ENCODE measurements at places on chromosomes 5 and 9.

- DNase-seq = no peak
Measured at GRCh38 chr9:105332471-105332870, 88.0 kb downstream of the SLC44A1 start.

- DNase-seq = no peak
Measured at GRCh38 chr5:172571413-172571812, 69.7 kb upstream of the NEURL1B start.

GRCh38 chr9:99335280-99335679 lies 113.2 kb downstream of the SEC61B start:
- DNase-seq = no peak

DNA sequence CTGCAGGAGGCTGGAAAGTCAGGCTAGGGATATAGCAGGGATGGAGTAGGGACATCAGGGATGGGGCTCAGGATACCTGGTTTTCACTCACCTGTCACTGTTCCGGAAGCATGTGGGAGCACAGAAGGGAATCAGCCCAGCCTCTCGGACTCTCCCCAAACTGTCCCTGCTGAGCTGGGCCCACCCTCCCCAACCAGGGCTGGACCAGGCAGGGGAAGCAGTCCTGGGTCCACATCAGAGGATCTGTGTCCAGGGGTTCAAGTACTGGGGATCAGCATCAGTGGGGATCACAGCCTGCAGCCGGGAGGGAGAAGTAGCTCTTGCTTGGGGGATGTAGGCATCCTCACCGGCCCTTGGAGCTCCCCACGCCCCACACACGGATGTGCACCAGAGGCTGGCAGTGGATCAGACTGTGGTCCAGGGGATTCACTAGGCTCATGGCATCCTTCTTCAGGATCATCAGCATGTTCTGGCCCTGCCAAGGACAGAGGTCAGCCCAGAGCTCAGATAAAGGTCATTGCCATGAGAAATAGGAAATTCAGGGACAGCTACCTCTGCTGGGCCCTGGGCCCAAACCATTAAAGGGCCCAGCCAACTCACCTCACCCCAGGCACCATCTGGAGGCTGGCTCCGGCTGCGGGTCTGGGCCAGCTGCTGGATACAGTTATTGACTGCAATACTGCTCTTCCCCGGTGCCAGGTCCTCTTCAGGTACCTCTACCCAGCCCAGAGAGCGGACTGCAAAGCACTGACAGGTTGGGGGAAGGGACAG lies 2.5 kb downstream of the APBB3 start:
- DNase-seq = no peak

- DNase-seq = no peak
Measured at GRCh38 chr9:118959366-118959765, 409.9 kb downstream of the BRINP1 start.

DNA sequence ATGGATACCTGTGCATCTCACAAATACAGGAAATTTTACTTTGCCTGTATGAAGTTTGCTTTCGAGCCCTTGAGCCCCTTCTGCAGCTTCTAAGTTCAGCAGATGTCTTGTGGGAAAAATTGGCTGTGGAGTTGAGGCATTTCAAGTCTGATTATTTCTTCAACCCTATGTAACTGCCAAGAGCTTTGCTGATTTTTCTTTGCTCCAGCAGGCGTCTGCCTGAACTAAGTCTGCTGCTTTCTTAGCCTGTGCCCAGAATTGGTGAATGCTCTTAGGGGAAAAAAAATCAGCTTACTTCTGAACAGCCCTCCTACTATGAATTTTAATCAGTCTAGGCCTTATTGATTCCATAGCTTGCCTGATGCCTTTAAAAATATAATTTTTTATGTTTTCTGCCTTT lies 41.2 kb downstream of the RIC1 start:
- no peak for DNase-seq

DNA sequence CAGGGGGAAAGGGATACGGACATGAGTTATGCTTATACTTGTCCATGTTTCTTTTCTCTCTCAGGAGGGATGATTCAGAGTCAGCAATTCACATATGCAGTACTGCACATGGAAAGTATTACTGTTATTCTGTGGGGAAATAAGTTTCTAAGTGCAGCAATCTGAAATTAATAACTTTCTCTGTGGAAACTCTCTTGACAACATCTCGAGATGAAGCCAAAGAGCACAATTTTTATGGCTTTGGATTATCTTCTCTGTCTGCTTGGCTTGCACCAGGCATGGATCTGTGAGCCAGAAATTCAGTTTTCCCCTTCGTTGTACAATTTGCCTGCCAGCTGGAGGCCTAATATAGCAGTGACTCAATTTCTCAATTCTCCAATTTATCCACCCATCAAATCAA lies 2.5 kb upstream of the NDFIP1 start:
- DNase-seq = no peak

DNA sequence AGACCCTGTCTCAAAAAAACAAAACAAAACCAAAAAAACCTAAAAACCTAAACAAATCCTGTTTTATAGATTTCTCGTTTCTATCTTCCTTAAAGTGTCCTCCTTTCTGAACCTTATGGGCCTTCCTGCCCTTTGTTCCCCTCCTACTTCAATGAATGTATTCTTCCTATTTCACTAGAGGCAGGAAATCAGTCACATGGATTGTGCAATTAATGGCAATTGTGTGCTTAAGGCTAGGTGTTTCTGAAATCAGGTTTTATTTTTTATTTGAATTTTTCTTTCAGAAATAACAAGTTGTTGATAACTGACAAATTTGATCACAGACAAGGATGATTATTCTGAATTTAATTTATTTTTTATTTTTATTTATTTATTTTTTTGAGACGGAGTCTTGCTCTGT lies 220.6 kb upstream of the SEMA6A start:
- DNase-seq = no peak

- DNase-seq = no peak
Measured at GRCh38 chr9:112831281-112831851, 59.3 kb downstream of the SLC46A2 start.

GRCh38 chr9:16601991-16602390 lies 268.5 kb downstream of the BNC2 start:
- DNase-seq = no peak

GRCh38 chr5:116970318-116970717 lies 395.7 kb upstream of the SEMA6A start:
- DNase-seq = no peak

GRCh38 chr9:112615584-112616266 lies 102.2 kb downstream of the INIP start:
- no peak for DNase-seq

GRCh38 chr5:142527664-142528295 lies 158.1 kb downstream of the FGF1 start:
- DNase-seq = no peak

DNA sequence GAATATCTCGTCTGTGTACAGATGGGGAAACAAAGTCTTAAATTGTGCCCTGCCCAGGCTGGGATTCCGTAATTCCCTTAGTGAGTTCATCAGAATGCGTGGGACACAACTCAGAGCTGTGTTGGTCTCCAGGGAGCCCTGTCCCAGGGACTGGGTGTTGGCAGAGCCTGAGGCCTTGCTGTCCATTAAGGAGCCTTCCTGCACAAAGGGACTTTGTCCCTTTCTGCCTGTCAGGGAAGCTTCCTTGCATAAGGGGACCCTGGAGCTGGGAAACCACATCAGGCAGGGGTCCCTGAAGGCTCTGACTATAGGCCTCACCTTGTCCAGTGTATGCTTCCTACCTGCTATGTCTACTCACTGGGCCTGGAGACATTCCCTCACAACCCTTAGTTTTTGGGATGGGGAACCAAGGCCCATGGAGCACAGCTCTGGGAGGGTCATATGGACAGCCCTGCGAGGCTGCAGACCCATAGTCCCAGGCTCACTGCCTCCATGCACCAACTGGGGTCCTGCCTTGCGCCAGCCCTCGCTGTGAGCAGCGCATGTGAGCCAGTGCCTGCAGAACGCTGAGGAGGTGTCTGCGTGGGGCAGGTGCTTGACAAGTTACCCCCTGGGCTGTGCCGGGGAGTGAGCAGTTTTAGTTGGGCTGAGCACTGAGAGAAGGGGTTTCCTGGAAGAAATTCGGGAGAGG lies 1.6 kb downstream of the CARD19 start:
- DNase-seq = no peak

GRCh38 chr5:4882186-4882585 lies 257.9 kb upstream of the ADAMTS16 start:
- no peak for DNase-seq

- DNase-seq = no peak
Measured at GRCh38 chr5:150644514-150644913, 4.1 kb downstream of the SYNPO start.

DNA sequence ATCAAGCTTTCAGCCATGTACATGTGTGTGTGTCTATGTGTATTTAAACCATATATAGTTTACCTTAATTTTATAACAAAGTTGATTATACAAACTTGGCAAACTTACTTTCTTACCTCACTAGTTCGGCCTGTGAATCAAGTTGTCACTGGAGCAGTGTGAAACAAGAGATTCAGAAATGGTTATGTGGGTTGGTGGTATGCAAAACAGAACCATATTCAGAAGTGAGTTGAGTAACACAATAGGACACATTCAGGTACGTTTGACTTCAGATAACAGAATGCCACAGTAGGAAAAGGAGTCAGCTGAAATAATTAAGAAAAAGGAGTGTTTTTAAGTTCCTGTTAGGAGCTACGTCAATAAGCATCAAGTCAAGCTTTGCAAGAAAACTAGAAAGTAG lies 21.5 kb downstream of the XPA start:
- DNase-seq = no peak

DNA sequence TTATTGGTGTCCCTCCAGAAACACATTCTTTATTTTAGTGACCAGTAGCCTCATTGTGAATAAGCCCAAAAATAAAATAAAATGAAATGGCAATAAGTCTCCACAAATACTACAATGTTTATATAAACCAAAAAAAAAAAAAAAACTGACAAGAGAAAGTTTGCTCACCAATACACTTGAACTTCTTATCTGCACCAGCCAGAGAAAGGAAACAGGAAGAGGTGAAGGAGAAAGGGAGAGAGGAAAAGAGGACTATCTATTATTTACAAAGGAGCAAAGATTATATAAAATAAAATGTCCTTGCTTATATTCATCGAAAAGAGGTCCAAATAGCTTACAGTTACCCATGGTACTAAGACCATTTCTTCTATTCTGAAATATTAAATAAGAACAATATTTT lies 176.4 kb upstream of the CCNG1 start:
- DNase-seq = no peak

- DNase-seq = peak; percentile 23
Measured at GRCh38 chr9:125700791-125701190, 6.2 kb downstream of the MAPKAP1 start.

DNA sequence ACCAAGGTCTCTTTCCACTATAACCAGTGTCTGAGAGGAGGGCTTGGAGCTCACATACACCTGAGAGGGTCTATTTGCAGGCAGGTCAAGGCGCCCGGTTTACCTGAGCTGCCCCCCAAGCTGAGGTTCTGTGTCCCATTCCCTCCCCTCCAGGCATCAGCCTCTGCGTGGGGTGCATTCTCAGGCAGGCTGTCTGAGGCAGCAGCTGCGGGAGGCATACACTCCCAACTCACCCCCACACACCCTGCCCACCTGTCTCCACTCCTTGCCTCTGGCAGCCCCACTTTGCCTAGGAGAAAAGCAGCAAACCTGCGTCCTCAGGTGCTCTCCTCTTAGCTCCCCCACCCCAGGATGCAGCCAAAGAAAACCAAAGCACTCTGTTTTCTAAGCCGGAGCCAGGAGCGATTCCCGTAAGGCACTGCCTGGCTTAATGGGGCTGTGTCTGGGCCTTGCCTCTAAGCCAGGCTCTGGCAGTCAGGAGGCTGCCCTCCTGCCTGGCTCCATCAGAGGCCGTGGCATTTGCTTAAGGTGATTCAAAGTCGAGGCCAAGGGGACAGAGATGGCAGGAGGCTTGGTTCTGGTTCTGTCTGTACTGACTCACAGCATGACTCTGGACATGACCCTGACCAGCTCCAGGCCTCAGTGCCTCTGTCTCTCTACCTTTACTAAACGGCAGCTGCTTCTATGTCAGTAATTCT lies 139.2 kb upstream of the TRIM32 start:
- DNase-seq = no peak

- DNase-seq = no peak
Measured at GRCh38 chr5:148922606-148923005, 96.2 kb downstream of the ADRB2 start.

DNA sequence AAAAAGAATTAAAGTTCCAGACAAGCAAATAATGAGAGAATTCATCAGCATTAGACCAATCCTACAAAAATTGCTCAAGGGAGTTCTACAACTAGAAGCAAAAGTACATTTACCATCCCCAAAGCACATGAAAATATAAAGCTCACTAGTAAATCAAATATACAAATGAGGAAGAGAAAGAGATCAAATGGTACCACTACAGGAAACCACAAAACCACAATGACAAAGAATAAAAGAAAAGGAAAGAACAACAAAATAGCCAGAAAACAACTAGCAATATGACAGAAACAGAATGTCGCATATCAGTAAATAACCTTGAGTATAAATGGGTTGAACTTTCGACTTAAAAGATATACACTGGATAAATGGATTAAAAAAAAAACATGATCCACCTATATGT lies 739.0 kb downstream of the DTWD2 start:
- no peak for DNase-seq

DNA sequence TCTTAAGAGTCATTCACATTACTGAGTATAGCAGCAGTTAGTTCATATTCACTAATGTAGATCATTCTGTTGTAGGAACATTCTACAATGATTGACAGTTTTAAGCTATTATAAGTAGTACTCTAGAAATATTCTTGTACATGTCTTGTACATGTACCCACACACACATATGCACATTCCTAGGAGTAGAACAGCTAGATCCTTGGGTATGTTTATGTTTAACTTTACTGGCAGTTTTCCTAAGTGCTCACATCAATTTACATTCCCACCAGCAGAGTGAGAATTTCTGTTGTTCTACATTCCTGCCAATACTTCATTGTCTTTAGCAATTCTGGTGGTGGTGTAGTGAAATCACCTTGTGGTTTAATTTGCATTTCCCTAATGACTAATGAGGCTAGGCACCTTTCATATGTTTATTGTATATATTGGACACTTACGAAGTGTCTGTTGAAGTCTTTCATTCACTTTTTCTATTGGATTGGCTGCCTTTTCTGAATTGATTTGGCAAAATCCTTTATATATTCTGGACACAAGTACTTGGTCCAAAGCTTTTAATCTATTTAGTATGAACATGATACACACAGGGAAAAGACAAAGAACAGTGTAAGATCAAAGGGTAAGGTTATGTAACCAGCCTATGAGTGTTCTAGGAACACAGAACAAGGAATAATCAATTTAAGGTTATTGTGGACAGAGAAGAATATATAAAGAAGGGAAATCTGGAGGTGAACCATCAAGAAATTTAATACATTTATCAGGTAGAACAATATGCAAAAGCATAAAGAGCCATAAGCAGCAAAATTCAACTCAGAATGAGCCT lies 95.6 kb downstream of the MLLT3 start:
- DNase-seq = no peak

- DNase-seq = no peak
Measured at GRCh38 chr9:123814496-123814895, 115.4 kb downstream of the DENND1A start.

- no peak for DNase-seq
Measured at GRCh38 chr9:85577353-85577952, 164.3 kb downstream of the AGTPBP1 start.

- DNase-seq = no peak
Measured at GRCh38 chr9:107989544-107989943, 500.0 kb upstream of the KLF4 start.

- DNase-seq = no peak
Measured at GRCh38 chr5:148623741-148624140, 30.6 kb downstream of the HTR4 start.

- peak; percentile 30 for DNase-seq
Measured at GRCh38 chr5:98927242-98927988, 1.4 kb downstream of the CHD1 start.

GRCh38 chr9:77648234-77649108 lies at the start of gene GNA14:
Gene GNA14 (minus strand): TSS chr9:77648322. CDS start chr9:77647793, 529 bp downstream.
- no peak for DNase-seq

- DNase-seq = no peak
Measured at GRCh38 chr9:35760651-35761050, 6.6 kb upstream of the MSMP start.
